Tibial nerve (tissue), 4 donors: ENCODE measurements at places on chromosomes 12 and 14. TPM values are rescaled to one million over a fixed set of nuclear protein-coding genes. Genes with fewer than 3 reads are reported as not detected.

- no peak for DNase-seq
Measured at GRCh38 chr14:36847366-36847765, 185.7 kb downstream of the PAX9 start.

The TMEM229B gene
- total RNA-seq: 5.7 TPM

GRCh38 chr12:109428037-109428629 is 49.0 kb downstream of the KCTD10 start:
- DNase-seq: peak; percentile 70

The TMEM233 gene
- 0.21 TPM for total RNA-seq

DNA sequence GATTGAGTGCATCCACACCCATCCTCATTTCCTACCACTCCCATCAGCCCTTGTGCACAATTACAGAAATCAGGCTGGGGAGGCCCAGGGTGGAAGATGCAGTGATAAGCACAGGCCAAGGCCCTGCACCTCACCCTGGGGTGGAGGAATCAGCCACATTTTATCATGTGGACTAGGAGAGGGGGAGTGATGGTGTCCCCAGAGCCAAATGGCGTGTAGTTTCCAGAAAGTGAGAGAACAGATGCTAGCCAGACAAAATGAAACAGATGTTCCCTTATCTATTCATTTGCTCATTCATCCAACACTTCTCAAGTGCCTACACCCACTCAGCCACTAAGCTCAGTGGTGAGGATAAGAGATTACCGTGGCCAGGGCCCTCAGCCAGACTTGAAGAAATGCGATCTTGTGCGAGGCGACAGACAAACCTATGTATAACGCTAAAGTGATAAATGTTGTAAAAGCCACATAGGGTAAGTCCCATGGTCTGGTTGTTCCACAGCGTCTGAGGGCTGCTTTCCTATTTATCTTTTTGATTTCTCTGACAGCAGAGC is 93.6 kb downstream of the STAB2 start:
- no peak for DNase-seq

DNA sequence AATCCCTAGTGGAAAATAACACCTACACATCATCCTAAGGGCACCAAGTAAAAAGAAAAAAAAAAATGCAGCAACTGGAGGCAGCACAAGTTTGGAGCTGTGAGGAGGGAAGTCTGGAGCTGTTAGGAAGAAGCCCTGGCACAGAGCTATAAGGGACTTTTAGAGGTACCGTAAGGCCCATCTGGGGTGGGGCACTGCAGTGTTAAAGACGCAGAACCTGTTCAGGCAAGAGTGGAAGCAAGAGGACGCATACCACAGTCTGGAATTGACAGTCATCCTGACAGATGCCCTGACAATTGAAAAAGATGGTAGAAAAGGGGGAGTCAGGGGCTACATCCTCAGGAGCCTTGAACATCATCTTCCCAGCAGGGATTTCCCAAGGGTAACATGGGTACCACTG is 195.9 kb upstream of the PLEKHG7 start:
- DNase-seq: no peak

DNA sequence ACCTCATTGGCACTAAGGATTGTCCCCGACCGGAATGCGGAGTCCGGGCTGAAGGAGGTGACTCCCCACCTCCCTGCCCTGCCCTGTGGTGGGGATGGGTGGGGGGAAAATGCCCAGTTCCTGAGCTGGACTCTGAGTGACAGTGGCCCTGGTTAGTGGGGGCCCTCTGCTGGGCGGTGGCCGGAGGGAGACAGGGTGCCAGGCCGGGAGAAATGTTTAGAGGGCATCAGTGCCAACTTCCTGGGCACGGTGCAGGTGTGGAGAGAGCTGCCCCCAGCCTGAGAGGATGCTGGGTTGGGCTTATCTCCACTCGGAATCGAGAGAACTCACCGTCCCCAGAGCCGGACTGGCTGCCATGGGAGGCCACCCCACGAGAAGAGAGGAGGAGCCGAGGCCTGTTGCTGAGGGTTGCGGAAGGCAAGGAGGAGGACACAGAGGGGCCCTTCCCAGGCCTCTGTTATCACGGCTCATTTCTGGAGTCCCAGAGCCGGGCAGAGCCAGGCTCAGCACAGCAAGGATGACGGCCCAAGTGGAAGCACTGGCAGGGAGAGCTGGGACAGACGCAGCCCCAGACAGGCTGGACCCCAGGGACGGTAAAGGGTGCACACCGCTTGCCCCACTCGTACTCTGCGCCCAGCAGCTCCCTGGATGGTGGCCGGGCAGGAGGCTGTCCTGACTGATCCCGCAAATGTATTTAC is 156.7 kb downstream of the KIF26A start:
- no peak for DNase-seq

The EID3 gene
- 13.2 TPM for total RNA-seq

The IL26 gene
- not detected for total RNA-seq

GRCh38 chr12:49019120-49019430 is 499 bp upstream of the PRKAG1 start:
- DNase-seq: no peak

DNA sequence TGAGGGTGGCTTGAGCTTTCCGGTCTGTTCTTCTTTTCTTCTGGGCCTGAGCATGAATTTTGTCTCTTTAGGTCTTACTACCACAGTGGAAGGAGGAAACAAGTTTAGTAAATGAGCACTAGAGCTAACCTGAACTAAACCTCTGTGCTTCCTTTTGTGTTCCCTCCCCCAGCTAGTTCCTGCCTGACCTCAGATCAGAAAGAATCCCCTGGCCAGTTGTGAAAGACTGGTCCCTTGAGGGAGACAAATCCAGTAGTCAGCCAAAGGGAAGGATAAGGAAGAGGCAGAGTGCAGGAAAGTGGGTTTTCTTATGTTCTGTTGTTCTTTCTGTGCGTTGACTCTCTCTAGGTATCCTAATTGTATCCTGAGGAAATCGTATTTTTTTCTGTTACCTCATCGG is 17.5 kb downstream of the ZNF664 start:
- no peak for DNase-seq

The CISTR gene
- total RNA-seq: not detected

DNA sequence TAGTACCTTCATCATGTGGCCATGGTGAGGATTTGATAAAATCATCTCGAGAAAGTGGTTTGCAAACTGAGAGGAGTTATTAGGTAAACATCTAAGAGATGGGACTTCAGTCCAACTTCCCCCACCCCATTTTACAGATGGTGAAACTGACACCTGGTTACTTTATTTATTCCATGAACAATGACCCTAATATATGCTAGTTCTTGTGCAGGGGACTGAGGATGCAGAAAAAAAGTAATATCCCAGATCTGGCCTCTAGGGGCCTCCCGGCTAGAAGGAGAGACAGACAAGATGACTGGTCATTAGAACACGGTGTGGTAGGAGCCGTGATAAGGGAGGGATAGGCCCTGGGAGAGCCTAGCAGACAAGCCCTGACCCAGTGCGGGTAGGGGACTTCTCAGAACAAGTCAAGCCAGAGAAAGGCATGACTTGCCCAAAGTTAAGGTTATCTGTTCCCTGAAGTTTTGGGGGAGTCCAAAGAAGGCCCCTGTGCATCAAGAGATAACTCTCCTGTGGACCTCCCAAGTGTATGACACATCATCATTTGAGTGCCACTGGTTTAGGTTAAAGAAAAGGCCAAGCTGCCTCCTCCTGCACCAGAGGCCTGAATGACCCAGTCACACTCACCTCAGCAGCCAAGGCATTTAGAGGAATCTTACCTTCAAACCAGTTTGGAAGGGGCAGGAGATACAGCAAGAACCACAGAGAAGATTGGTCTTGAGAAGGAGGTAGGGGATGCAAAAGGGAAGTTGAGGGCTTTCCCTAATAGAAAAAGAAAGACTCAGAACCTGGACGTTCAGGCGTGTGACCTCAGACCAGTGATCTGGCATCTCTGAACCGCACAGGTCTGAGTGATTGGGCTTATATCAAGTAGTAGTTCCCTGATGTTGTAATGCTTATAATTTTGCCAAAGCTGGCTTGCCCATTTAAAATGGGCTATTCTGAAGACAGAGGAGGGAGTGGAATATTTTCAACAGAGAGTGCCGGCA is 1.6 kb downstream of the CMKLR1 start:
- DNase-seq: peak; percentile 26

DNA sequence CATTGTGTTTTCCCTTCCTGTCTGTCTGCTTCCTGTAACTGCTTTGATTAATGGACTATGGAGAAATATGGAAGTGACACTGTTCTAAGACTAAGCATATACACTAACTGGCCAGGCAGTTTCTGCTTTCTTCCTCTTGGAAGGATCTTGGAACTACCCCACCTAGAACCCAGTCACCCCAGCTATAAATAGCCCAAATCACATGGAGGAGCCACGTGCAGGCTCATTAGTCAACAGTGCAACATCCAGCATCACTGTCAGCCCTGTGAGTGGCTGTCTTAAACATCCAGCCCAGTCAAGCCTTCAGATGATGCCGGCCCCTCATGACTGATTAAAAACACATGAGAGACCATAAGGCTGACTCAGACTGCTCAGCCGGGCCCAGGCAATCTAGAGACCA is 39.2 kb downstream of the BCAT1 start:
- peak; percentile 23 for DNase-seq

DNA sequence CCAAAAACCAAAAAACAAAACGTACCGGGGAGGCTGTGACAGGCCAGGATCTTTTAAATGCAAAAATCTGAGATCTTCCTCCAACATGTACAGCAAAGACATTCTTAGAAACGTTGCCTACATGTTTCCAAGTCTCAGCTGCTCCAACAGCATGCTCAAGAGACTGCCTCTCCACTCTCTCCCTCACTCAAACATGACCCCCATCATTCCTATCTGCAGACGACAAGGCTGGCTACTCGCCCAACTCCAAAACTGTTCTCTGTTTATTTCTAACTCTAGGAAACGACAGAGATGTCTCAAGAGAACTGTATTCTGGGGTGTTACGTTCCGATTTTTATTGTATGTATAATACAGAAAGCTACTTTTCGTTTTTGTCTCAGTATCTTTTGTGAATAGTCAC is 57.5 kb upstream of the TMCC3 start:
- DNase-seq: peak; percentile 39

DNA sequence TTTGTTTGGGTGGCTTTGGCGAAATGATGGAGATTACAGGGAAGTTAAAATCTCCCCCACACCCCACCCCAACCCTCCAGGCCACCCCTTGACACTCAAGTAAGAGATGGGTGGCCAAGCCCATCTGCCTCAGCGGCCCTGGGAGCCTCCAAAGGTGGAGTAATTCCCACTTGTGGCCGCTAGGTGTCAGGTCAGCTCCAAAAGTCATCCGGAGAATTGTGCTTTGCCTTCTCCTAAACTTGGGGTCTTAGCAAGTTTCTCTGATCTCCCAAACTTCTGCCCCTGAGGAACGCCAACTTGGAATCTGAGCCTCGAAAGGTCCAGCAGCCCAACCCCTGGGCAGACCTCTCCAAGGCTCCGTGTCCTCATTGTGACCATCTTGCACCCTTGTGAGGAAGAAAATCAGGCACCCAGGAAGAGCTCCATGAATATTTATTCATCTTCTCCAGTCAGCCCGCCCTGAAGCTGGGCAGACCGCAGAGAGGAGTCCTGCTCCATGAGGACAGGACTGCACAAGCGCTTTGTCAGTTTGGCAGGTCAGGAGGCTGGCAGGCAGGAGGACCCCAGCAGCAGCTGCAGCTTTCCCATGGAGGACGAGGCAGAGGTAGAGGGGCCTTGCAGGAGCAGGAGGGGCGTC is 46.7 kb downstream of the LRRC74A start:
- peak; percentile 48 for DNase-seq

- peak; percentile 55 for DNase-seq
Measured at GRCh38 chr12:102769323-102769916, 147.6 kb downstream of the PAH start.

GRCh38 chr12:54608156-54608555 is 19.7 kb upstream of the PPP1R1A start:
- no peak for DNase-seq

GRCh38 chr12:25152055-25152454 is 42.9 kb downstream of the DNAI7 start:
- no peak for DNase-seq

DNA sequence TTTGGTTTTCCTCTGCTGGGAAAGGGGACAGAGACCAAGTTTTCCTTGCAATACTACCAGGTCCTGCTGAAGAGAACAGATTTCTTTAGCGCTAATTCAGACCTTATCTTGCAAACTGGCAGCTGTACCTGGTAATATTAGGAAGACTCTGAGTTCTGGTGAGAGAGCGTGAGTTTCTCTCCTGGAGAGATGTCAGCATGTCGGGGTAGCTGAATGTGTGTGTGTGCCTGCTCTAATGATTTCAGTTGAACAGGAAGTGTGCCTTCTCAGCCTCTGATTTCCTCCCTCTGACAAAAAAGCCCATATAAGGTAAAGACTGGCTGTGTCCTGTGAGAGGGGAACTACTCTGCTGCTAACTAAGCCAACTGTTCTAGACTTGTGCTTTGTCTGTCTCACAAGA is 10.3 kb upstream of the ERP27 start:
- DNase-seq: peak; percentile 38

DNA sequence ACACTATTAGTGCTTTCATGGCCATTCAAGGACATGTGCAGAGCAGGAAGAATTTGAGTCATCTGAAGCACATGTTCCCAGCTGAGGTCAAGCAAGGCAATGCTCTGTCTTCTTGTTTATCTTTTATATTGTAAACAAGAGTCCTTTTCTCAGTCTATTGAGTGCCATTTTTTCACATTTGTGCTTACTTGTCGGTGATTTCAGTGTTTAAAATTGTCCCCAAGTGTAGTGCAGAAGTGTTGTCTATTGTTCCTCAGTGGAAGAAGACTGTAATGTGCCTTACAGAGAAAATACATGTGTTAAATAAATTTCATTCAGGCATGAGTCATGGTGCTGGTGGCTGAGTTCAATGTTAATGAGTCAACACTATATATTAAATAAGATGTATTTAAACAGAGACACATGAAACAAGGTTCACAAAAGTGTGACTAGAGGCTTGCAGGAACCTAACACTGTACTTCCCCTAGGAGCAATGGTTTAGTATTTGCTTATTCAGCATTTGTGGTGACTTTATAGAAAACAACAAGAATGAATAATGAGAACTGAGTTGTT is 391.1 kb downstream of the LRIG3 start:
- DNase-seq: no peak

The AHNAK2 gene
- total RNA-seq: 135 TPM

DNA sequence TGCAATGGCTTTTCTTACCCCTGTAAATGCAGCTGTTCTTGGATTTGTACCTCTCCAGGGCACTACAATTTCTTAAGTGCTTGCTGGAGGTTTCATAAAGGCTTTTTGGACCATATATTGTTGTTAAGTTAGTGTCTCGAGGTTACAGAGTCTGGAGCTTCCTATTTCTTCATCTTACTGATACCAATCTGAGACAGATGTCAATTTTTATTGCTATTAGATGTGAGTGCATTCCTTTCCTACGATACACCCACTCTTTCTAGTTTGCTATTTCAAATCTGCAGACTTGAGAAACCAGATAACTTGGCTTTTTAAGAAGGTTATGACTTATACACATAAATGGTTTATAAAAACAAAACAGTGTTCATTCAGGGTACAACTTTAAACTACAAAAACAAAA is 2.1 kb downstream of the NOXRED1 start:
- no peak for DNase-seq

- no peak for DNase-seq
Measured at GRCh38 chr12:53596920-53597363, 29.2 kb downstream of the ATF7 start.
